ENCODE measurements at places on chromosomes 6 and 20.

DNA sequence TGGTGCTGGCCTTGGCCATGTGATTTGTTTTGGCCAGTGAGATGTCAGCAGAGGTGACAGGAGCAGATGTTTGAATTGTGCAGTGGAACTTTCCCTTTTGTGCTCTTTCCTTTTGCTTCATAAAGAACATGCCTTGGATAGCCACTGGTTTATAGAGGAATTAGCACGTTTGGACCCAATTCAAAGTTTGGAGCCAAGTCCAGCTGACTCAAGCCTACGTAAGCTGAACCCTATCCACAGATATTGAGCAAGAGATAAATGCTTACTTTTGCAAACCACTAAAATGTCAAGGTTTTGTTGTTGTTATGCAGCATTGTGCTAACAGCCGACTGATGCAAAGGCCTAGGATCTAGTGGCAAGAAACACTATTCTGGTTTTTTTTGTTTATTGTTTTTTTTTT is 230.9 kb upstream of the CITED2 start:
- DNase-seq, result no peak

DNA sequence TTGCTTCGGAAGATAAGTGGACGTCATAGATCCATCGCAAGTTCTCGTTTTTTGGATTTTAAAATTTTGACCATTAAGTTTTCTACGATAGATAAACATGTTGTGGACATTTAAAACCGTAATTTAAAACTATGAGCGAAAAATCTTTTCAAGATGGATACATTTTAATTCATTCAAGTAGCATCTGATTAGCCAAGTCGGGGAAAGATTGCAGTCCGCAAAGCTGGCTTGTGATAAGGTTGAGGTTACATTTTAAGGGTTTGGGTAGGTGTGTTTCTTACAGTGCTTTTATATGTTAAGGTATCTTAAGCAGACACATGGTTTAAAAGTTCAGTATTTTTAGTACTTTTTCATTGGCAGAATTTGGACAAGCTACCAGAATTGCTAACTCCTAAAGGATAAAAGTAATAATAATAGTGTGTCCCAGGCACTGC is 1.2 kb downstream of the WTAP start:
- DNase-seq, result peak; percentile 25

DNA sequence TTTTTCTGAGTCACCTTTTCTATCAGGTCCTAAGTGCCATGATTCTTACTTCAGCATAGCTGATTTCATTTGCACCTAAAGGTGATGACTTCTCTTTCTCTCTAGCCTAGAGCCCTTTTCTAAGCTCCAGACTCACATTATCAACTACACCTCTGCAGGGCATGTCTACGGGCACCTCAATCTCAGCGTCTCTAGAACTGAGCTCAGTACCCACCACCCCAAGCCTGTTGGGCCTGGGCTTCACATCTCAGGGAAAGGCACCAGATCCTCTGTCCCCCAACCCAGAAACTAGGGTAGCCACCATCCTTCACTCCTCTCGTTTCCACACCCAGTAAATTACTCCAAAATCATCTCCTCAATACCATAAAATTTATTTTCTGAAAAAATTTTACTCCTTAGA is 10.6 kb upstream of the PLCG1 start:
- DNase-seq, result no peak

DNA sequence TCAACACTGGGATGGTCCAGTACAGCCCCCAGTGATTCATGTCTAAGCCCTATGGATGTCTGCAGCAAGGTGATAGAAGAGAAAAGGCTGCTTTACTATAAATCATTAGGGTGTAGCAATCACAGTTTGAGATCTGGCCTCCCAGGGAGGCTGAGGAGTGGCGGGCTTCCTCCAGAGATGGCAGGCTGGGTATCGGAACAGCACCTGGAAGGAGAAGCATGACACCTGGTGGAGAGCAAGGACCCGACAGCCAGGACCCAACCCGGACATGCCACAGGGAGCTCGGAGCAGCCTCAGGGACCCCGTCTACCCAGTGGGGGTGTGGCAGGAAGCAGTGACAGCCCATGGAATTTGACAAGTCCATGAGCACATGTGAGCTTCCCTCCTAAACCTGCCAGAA is 114.8 kb upstream of the CD93 start:
- DNase-seq, result peak; percentile 23

GRCh38 chr6:29071831-29072723 is 15.0 kb downstream of the OR2B3 start:
- DNase-seq, result no peak

DNA sequence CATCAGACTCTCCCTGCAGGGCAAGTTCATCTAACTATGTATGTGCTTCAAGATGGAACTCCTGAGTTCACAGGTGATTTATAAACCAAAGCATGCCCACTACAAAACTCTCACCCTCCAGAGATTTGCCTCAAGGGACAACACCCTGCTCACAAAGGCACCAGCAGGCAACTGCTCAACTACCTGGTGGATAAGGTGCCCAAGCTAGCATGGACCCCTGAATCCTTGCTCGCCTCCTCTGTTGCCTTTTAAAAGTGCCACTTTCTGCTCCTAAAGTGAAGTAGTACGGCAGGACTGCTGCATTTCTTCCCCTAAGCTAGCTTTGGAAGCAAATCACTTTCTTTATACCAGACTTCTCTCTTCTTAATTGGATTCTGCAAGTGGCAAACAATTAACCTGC is 1.2 kb downstream of the LPA start:
- DNase-seq, result no peak

- DNase-seq, result no peak
These were observed 171.6 kb upstream of the PHACTR1 start for GRCh38 chr6:12544821-12545565.

GRCh38 chr20:49404461-49404860 is 78.0 kb downstream of the KCNB1 start:
- DNase-seq, result no peak

All from NCI-H1092 treated with DMSO at 0.1 percent for 48 hours (cell line).